Vagina (tissue), 2 donors: ENCODE measurements at places on chromosomes 7 and 10.

- no peak for DNase-seq
Observed at GRCh38 chr7:78490524-78490923, 692.0 kb downstream of the PHTF2 start.

DNA sequence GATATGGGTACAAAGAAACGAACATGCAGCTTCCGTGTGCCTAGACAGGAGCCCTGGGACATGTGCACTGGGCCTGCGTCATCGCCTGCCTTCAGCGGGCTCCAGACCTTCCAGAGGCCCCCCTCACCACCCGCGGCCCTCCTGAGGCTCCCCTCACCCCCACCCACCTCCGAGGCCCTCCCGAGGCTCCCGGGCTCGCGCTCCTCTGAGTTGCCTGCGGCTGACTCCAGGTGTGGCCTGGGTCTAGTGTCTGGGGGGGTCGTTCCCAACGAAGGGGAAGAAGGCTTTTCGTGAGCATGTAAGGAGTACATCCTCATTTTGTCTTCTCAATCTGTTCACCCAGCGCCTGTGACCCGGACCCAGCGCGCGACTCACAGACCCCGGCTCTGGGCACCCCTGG lies 177.3 kb upstream of the ZNF32 start:
- no peak for DNase-seq

DNA sequence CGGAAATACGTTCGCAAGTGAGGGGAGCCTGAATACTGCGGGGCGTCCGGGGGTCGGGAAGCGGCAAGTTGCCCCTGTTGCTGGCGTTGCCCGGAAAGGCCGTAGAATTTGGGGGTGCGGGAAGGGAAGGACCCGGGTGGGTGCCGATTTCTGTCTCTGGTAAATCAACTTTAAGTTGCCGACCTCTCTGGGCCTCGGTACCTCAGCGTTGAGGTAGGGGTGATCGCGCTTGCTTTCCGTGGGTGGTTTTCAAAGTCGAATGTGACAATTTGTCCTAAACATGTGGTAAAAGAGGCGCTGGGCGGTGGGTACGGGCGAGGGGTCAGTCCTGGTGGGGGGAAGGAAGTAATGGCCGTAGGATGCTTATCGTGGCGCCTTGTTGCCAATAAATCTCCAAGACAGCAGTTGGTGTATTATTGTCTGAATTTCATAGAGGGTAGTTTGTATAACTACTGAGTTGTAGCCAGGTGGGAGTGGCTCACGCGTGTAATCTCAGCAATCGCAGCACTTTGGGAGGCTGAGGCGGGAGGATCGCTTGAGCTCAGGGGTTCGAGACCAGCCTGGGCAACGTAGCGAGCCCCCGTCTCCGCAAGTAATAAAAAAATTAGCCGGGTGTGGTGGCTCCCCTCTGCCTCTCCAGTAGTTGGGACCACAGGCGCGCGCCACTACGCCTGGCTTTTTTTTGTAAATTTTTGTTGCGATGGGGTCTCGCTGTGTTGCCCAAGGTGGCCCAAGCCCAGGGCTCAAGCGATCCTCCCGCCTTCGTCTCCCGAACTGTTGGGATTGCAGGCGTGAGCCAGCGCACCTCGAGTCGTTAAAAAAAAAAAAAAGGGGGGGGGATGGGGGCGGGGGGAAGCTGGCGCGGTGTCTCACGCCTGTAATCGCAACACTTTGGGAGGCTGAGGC lies 644 bp downstream of the BUD23 start:
- DNase-seq, result no peak

DNA sequence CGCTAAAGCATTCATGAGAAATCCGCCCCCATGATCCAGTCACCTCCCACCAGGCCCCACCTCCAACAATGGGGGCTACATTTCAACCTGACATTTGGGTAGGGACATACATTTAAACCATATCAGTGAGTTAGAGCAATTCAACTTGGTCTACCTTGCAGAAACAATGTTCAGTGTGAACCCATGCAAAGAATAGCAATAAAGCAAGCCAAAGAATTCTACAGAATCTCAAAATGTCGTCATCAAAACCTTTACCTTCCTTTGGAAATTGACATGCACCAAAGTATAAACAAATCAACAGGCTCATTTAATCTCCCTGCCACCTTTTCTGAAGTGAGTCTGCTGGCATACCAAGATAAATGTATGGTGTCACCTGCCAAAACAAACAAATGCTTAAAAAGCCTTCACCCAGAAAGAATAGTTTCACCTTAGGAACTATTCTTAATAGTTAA lies 68.8 kb upstream of the ABLIM1 start:
- no peak for DNase-seq
